ENCODE measurements at places on chromosomes 4 and X.

- DNase-seq, result no peak
Observed at GRCh38 chr4:41285864-41286235, 29.1 kb downstream of the UCHL1 start.

DNA sequence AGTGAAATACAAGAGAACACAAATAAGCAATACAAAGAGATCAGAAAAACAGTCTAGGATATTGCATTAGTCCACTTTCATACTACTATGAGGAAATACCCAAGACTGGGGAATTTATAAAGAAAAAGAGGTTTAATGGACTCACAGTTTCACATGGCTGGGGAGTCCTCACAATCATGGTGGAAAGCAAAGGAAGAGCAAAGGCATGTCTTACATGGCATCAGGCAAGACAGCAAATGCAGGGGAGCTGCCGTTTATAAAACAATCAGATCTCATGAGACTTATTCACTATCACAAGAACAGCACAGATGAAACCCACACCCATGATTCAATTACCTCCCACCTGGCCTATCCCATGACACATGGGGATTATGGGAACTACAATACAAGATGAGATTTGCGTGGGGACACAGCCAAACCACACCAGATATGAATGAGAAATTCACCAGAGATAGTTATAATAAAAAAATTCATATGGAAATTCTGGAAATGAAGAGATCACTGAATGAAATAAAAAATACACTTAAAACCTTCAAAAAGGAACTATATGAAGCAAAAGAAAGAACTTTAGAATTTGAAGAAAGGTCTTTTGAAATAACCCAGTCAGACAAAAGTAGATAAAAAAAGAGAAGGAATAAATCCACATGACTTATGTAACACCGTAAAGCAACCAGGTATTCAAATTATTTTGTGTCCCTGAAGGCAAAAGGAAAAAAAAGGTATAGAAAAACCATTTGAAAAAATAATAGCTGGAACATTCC, 16.2 kb upstream of the NAA11 start:
- no peak for DNase-seq

DNA sequence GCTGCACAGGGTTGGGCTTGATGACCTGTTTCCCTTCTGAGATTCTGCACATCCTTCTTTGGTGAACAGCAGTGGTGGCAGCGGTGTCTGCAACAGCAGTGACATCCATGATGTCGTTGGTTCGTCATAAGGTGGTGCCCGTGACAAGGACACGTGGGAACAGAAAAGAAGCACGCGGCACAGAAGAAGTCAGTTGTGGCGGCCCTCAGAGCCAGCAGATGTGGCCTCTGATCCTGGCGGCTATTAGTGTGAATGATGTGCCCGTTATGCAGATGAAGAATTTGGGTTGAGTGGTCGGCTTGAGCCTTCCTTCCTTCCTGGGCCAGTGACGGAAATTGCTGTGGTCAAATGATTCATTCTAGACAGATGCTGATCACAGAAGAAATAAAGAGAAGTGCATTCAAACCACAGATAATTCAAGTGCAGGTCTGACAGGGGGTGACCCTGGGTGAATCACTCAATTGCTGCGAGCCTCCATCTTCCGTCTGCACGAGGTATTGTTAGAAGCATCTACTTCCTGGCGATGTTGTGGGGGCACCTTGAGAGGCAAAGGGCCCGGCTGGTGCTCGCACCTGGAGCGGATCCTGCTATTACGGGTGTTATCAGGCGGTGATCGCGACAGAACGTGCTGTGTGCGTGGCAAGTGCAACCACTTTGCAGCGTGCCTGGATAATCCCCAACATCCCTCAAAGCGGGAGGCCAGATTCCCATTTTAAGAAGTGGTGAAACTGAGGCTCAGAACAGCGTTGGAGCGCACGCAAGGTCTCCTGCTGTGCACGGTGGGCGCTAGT, 215.2 kb upstream of the PSAPL1 start:
- DNase-seq, result peak; percentile 83

- DNase-seq, result peak; percentile 39
Observed at GRCh38 chrX:24245202-24245601, 68.7 kb downstream of the SUPT20HL2 start.

DNA sequence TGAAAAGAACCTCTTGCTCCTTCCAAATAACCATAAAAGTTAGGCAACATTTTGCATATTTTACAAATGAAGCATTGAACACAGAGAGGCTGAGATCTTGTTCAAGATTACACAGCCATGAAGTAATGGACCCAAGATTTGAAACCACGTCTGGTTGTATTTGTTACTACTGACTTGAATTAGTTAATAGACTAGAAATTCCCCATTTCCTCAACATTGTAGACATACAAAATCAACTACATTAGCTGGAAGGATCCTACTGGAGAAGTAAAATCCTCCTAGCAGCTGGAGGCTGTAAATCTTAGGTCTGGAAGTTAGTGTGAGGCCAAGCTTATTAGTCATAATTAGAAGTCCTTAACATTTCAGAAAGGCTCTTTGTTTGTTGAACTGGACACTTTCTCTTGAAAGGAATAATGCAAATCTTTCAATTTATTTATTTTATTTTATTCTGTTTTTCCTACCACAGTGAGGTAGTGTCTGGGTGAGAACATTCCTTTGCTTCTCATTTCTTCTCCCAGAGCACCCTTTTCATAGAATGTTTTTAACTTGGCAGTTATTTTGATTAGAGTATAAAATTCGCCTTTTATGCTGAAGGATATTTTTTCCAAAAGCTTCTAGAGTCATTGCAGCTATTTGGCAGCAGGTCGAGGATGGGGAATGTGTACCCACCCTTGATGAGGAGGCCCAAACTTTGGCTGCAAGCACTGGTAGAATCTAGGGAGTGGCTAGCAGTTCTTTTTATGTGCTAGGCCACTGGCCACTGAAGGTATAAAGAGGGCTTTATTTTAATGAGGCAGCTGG, 62.0 kb upstream of the CLNK start:
- no peak for DNase-seq

GRCh38 chr4:141158219-141158618, 24.9 kb upstream of the RNF150 start:
- DNase-seq, result no peak

DNA sequence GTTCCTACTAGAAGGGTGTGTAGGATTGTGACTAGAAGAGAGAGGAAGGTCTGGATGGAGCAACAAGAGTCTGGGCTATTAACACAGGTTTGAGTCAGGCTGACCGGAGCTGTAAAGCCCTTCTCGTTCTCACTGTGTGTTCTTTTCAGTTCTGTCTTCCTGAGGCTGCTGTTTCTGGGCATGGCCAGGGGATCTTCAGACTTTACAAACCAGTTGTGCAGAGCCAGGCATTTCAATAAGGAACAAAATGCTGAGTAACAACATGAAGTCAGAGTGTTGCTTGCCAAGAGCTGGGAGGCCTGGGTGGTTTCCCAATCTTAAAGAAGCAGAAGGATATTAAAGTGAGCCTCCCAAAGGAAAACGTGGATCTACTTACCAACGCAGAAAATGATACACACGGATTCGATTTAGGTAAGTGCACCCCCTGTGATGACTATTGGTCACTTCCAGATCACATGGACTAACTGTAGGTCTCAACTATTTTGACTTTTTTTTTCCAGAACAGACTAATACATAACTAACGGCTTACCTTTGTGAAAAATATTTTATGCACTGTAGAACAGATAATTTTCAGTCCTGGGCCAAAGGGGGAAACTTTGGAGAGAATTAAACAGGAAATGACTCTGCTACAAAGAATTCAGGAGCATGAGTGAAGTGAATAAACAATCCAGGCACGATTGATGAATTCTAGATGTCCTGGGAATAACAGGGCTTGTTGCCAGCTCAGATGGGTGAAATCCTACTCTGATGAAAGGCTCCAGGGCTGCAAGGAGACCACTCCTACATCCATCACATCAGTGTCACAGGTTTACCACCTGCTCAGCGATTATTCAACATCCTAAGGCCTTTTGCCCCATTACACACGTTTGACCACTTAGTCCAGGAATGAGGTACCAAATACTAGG, 94.5 kb downstream of the ANXA3 start:
- DNase-seq, result peak; percentile 94

GRCh38 chrX:46758163-46758955, 559 bp downstream of the SLC9A7 start:
- DNase-seq, result no peak

DNA sequence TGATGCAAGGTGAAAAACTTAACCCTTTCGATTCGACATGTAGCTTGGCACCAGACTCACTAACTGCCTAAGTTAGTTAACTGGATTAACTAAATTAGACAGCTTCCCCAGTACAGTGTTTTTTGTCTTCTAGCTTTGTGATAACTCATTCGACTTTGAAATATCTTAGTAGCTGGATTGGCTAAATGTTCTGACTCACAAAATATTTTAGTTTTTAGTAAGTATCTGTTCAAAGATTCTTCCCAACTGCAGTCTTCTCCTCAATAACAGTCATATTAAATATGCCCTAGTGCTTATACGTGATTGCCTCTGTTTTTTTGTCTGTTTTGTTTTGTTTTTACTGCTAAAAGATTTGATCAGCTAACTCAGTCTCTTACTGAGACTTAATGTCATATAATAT, 102.9 kb downstream of the KCNIP4 start:
- no peak for DNase-seq

- peak; percentile 38 for DNase-seq
Observed at GRCh38 chr4:94634271-94634670, 123.5 kb upstream of the BMPR1B start.

- DNase-seq, result no peak
Observed at GRCh38 chr4:56649445-56650261, 31.4 kb downstream of the HOPX start.

DNA sequence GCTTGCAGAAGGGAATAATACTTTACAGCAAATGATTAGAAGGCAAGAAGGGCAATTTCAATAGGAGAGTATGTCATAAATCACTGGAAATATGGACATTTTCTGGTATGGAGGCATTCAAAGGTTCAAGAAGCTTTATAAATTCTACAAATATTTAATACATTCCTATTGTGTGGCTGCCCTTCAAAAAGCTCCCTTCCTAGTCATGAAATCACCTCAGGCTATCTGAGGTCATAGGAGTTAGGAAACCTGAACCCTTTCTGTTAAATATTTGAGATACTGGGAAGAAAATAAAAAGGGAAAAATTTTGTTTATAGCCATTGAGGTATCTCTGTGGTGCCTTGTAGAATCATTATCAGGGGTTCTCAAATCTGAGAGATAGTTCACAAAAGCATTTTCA, 316.8 kb upstream of the EMCN start:
- DNase-seq, result no peak

- DNase-seq, result no peak
Observed at GRCh38 chrX:69221239-69222102, 56.2 kb upstream of the PJA1 start.

- peak; percentile 14 for DNase-seq
Observed at GRCh38 chrX:121308276-121308805, 260.9 kb downstream of the GLUD2 start.

DNA sequence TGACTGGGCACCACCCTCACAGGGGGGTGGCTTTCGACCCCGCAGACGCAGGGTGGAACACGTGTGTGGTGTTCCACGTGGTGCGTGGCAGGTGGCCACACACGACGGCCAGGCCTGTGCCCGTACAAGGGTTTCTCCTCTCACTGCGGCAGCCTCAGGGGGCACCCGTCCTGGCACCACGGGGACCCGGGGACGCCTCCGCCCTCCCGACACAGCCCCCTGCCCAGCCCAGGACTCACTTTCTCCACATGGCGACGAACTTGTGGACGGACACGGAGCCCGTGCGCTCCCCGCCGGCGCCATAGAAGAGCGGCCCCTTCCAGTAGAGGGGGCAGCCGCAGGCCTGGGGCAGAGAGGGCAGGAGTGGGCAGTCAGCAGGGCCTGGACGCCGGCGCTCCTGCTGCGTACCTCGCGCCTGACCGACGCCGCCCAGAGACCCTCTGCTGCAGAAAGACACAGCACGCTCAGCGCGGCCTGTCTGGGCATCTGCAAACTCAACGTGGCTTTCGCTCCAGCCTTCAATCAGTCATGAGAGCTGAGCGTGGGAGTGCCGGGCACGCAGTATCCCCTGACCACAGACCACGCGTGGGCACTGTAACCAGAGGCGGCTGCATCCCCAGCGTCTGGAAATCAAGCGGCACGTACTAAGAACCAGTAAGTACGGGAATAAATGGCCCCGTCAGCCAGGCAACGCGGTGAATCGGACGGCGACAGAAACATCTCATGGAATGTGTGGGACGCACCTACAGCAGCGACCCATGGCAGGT, 28.9 kb upstream of the GTPBP6 start:
- DNase-seq, result no peak

DNA sequence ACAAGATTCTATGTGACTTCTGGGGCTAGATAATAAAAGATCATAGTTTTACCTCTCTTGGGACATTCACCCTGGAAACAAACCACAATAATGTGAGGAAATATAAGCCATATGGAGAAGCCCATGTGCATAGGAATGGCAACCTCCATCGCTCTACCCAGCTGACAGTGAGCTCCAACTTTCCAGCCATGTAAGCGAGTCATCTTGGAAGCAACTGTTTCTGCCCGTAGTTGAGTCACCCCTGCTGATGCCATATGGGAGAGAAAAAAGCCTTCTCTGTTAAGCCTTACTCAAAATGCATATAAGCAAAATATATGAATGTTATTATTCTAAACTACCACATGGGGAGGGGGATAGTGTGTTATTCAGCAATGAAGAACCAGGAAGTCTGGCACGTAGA, 31.4 kb upstream of the RELL1 start:
- peak; percentile 43 for DNase-seq

DNA sequence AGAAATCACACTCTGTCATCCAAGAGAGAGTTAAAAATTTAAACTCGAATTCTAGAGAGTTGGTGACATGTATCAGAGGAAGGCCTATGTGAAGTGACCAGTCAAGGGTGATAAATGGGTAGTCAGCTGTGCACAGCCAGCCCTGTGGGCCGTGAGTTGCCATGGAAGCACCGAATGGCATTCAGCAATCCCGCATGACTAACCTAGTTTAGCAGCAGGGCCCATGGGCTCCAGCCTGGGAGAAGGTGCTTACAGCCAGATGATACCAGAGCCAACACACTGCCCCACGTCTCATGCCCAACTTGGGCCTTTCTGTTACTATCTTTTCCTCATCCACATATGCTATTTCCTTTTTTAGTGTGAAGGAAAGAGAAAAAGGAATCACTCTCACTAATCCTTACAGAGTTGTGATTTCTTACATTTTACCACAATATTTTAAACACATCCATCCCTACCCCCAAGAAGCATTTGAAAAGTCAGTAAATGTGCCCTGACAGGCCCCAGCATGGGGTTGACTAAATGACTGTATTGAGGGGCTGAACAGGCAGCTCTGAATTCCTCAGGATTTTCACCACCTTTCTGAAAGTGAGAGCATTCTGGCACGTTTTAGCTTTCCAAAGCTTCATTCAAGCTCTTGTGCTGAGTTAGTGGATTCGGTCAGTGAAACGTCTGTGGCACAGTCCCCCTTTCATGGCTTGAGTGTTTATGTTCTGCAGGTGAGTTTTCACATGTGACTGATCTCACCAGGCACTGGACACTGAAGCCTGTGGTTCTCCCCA, 104.2 kb downstream of the AFF1 start:
- DNase-seq, result peak; percentile 85

DNA sequence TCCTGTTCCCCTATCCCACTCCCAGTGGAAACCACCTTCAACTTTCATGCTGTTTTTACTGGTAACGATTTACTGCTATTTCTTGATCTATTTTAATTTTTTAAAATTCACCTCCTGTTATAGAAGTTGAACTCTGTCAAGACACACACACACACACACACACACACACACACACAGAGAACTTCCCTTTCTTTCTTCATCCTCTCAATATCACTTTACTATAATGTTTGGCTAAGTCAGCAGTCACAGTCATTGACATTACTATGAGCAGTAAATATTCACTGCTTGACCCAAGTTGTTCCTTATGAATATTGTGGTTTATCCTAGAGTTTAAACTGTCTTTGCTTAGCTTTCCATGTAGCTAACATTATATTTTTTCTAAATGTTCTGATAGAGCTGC, 24.0 kb upstream of the SGMS2 start:
- no peak for DNase-seq

- DNase-seq, result no peak
Observed at GRCh38 chrX:28487818-28488217, 99.4 kb upstream of the IL1RAPL1 start.

Measured in GM04504 (cell line).